ENCODE measurements at places on chromosomes 5 and 9.

DNA sequence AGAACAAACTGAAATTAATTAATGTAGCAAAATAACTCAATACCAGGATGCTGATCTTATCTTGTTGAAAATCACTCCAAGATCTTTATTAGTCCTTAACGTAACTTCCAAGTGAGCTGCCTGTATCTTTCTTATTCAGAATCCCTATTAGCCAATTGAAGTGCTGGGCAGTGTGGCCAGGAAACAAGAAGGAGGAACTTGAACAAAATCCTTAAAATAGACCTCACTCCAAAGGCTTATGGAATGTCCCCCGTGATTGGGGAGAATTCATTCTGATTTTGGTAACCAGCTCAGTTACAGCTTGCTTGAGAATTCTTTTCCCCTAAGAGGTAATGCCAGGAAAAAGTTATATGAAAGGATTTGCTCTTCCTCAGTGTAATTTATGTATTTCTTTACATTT lies 171.0 kb downstream of the DEPDC1B start:
- DNase-seq, result no peak

DNA sequence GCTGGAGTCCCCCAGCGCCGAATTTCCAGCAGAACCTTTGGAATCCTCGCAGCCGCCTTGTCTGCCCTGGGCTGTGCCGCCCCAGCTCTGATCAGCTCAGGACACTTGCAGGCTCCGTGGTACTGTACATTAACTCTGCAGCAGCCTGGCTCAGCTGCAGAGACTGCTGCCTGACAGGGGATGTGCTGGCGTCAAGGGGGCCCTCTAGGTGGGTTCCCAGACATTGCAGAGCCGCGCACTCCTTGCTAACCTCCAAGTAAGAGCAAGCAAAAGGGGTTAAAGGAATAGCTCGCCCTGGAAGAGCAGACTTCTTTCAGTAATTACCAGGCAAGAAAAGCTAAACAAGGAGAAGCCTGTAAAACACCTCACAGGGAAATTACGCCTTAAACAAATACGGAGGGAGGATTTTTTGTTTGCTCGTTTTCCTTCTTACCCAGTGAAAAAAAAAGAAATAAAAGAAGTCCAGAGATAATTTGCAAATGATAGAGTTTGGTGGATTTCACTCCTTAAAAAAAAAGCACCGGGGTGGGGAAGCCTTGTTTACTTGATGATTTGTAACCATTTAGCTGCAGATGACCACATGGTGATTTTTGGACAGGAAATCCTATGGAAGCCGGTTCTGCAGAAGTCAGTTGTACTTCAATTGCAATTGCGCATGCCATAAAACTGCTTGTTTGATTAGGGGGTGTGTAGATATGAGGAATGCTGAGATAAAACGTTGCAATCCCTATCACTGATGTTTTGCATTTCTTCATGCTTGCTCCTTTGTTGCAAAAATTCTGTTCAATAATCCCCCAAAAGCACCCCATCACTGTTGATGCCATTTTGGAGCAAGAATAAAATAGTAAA lies 305.8 kb downstream of the PDE4D start:
- no peak for DNase-seq

- DNase-seq, result no peak
These were observed 10.6 kb downstream of the MTAP start for GRCh38 chr9:21812946-21813568.

DNA sequence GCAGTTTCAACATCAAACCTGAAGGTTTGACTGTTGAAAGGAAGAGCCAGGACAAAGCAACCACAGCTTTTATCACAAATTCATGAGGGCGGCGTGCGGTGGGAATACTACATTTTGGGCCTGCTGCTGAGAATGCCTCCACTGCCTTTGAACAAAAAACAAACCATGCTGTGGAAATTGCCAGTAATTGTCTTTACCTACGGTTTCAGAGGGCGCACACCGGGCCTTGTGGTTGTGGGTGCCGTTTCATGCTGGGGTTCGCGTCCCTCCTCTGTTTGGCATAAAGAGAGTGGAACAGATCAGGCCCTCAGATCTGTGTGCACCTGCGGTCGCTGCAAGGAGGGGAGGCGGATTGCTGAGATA lies 27.6 kb upstream of the TCF7 start:
- DNase-seq, result no peak

- DNase-seq, result no peak
These were observed 81.4 kb downstream of the COL5A1 start for GRCh38 chr9:134723037-134723436.

- DNase-seq, result no peak
These were observed 667.2 kb downstream of the TLE1 start for GRCh38 chr9:81022177-81022576.

DNA sequence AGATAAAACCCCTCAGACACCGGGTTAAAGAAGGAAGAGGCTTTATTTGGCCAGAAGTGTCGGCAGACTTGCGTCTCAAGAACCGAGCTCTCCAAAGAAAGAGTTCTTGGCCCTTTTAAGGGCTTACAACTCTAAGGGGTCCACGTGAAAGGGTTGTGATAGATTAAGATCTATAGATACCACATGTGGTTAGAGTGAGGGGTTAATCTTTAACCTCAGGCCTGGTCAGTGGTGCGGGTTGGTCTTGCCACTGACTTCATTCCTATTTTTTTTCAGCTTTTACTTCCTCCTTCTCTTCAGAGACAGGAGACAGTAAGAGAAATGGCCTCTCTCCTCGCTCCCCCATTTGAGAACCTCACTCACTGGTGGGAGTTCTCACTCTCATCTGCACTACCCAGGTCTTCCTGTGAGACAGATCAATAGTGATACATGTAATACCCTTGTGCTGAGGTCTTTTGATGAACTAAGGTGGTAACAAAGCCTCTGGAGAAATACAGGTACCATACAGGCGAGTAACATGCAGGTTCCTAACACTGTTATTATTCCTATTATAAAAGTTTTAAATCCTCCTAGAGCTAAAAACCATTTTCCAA lies 52.4 kb upstream of the COX7C start:
- no peak for DNase-seq

DNA sequence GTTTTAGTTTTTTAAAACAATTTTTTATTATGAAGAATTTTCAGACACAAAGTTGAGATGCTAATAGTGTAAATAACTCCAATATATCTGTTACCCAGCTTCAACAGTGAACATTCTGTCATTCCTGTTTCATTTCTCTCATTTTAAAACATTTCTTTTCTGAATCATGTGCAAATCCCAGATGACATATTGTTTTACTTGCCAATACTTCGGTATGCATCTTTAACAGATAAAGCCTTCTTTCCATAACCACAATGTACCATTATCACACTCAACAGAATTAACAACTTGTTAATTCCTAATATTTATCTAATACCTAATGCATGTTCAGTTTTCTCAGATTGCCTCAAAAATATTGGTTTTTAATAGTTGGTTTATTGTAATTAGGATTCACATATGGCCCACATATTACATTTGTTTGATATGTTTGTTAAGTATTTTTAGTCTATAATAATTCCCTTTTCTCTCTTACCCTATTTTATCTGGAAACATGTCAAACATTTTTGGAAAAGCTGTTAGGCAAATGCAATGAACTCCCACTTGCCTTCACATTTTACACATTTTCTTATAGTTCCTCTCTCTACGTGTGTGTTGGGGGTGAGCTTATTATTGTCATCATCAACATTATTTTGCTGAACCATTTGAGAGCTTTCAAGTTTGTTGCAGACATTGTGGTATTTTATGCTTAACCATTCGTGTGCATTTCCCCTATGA lies 58.7 kb upstream of the ANKRD55 start:
- no peak for DNase-seq

DNA sequence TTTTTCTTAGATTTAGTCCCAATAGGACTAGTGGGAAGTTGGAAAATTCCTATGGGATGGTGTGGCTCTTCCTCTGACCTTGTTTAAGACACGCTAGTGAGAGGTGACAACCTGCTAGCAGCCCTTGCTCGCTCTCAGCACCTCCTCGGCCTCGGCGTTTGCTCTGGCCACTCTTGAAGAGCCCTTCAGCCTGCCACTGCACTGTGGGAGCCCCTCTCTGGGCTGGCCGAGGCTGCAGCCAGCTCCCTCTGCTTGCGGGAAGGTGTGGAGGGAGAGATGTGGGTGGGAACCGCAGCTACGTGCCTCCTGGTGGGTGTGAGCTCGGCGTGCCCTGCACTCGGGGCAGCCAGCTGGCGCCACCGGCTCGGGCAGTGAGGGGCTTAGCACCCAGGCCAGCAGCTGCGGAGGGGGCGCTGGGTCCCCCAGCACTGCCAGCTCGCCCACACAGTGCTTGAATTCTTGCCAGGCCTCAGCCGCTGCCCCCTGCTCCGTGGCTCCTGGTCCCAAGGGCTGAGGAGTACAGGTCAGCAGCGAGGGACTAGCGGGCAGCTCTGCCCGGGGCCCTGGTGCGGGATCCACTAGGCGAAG lies 254.5 kb upstream of the ANKRD55 start:
- no peak for DNase-seq

- DNase-seq, result no peak
These were observed 85.6 kb upstream of the SLC44A1 start for GRCh38 chr9:105158898-105159297.

GRCh38 chr5:178227138-178227659 lies 5.4 kb downstream of the PHYKPL start:
- no peak for DNase-seq

- no peak for DNase-seq
These were observed 131.0 kb downstream of the PBX3 start for GRCh38 chr9:125878164-125878631.

DNA sequence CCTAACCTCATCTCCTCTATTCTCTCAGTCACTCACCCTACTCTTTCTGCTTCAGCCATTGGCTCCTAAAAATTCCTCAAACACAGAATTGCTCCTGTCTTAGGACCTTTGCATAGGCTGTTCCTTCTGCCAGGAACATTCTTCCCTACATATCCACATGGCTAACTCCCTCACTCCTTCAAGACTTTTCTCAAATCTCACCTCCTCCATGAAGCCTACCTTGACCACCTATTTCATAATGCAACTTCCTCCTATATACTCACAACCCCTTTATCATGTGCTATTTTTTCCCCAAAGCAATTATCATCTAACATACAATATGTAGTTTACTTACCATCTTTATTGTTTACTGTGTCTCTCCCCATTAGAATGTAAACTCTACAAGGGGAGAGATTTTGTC lies 45.8 kb downstream of the ARL15 start:
- DNase-seq, result no peak

GRCh38 chr9:92664394-92665152 lies 5.4 kb downstream of the IPPK start:
- DNase-seq, result no peak

DNA sequence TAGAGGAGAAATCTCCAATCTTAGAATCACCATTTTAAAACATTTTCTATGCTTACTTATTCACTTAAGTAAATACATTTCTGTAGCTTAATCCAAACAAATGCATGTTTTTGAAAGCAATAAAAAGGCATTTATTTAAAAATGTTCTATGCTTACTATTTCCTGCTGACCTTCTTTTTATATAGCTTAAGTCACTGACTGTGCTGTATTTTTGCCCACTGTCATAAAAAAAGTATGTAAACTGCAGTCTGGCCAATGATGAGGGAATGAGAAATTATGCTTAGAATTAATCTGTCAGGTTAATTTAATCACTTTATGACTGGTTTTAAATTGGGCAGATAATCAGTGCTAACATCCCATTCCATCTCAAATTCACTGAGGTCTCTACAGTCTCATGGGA lies 20.1 kb downstream of the NUDT12 start:
- DNase-seq, result no peak

- no peak for DNase-seq
These were observed 103.8 kb downstream of the ANKRD55 start for GRCh38 chr5:56129288-56129687.

- no peak for DNase-seq
These were observed 1.2 kb upstream of the NSD1 start for GRCh38 chr5:177132136-177133095.

DNA sequence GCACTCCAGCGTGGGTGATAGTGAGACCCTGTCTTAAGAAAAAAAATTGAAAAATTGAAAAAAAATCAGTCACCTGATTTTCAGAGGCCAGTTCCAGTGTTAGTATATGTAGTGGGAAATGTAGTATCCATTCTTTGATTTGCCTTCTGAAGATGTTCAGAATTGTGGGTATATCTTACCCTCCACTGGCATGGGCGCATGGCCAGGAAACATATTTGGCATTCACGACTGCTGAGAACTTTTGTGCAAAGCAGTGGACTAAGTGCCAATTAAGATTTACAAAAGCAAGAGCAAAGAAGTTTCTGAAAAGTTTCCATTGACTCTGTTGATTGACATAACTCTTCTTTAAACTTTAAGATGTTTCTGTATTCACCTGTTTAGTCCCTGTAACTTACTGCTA lies 2.4 kb downstream of the CAVIN4 start:
- DNase-seq, result no peak

GRCh38 chr5:91339063-91339705 lies 43.9 kb downstream of the ARRDC3 start:
- no peak for DNase-seq

- no peak for DNase-seq
These were observed 1.5 kb upstream of the FXN start for GRCh38 chr9:69034071-69034470.

DNA sequence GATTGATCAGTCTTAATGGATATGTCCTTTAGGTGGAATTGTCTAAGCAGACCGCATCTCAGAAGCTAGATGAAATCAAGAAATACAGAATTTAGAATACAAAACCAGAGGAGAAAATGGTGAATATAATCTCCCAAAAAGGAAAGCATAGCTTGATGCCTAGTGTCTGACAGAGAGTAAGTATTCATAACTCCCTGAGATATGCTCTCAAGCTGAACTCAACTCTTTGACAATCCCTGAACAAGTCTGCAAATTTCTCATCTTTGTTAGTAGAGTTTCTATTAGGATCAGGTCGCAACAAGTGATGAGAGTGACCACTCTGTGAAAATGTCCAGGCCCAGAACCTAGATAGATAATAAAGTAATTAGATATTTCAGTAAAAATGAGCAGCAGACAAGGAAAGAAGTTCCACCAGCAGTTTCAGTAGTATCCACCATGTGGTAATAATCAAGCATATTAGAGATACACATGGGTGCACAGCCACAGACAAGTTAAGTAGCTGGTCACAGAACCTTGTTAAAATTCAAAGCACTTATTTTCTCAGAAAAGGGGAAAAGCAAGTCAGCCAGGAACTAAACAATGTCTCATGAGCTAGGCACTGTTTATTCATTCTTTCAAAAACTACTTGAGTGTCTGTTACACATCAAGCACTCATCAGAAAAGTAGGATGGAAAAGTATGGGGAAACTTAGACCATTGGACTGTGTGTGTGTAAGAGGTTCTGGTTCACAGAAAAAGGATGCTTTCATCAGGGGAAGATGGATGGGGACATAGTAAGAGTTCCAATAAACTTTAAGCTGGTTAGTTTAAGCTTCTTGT lies 481.5 kb upstream of the TUSC1 start:
- DNase-seq, result no peak
